Activated CD8-positive, alpha-beta memory T cell treated with anti-CD3 and anti-CD28 coated beads for 4 hours (primary cell): ENCODE measurements at places on chromosomes 2 and 18.
A peak's percentile ranks its signal among the peaks of the same experiment; 100 is the strongest.

DNA sequence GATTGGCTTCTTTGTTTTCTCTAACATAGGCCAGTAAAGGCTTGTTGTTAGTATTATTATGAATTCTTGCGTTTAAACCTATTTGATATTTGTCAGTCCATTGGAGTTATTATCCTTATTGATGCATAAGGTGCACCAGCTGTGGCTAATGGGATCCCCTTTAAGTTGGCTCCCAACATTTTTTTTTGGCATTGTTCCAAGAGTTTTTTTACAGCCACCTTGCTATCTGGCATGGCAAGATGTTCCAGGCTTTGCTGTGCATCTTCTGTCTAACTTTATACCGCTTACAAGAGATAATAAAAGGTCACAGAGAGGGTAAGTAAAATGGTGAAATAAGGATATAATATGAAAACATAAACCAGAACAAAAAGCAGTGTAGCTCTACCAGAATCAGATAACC lies 157.5 kb upstream of the TACR1 start:
- DNase-seq: no peak

- no peak for DNase-seq
Measured at GRCh38 chr2:54704238-54704637, 19.2 kb upstream of the EML6 start.

GRCh38 chr2:132542953-132543569 lies 126.5 kb downstream of the GPR39 start:
- DNase-seq: no peak

- no peak for DNase-seq
Measured at GRCh38 chr2:225494100-225494459, 94.6 kb downstream of the NYAP2 start.

- DNase-seq: no peak
Measured at GRCh38 chr2:213162516-213163118, 11.2 kb upstream of the IKZF2 start.

DNA sequence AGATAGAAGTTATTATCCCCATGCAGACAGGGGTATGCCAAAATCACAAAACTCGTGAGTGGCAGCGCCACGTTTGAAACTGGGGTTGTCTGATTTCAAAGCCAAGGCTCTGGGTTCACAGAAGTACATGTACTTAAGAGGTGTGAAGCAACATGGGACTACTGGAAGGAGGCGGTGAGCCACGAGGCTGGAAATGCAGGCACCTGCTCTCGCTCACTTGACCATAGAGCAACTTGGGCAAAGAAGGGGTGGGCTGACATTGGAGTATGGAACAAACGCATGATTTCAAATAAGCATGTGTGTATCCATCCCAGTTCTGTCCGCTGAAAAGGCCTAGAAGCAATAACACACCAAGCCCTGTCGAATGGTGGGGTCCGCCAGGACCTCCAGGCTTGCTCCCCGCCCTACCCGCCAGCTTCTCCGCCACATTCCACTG lies 593 bp upstream of the ACTR2 start:
- DNase-seq: no peak

- no peak for DNase-seq
Measured at GRCh38 chr2:144030791-144031190, 489.1 kb downstream of the ZEB2 start.

GRCh38 chr2:1173528-1173927 lies 222.9 kb downstream of the SNTG2 start:
- no peak for DNase-seq

DNA sequence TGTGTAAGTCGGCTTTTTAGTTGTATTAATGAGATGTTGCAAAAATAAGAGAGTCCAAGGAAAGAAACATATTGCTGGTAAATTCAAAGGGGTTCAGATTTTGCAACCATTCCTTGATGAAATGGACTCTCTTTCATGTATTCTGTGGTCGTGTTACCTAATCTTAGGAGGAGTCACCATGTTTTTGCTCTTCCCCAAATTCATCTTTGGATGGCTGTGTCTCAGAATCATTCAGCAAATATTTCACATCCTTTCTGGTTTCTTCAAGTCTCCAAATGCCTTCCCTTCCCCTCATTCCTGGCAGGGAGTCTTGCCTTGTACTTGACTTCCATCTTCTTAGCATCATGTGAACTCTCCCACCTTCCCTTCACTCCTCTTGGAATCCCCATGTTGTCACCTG lies 66.1 kb downstream of the PTPRM start:
- no peak for DNase-seq

- DNase-seq: peak; percentile 72
Measured at GRCh38 chr2:12716032-12716281, 779 bp upstream of the TRIB2 start.

GRCh38 chr18:25533218-25533617 lies 181.3 kb upstream of the ZNF521 start:
- DNase-seq: no peak

- no peak for DNase-seq
Measured at GRCh38 chr2:204900910-204901309, 355.6 kb downstream of the PARD3B start.

DNA sequence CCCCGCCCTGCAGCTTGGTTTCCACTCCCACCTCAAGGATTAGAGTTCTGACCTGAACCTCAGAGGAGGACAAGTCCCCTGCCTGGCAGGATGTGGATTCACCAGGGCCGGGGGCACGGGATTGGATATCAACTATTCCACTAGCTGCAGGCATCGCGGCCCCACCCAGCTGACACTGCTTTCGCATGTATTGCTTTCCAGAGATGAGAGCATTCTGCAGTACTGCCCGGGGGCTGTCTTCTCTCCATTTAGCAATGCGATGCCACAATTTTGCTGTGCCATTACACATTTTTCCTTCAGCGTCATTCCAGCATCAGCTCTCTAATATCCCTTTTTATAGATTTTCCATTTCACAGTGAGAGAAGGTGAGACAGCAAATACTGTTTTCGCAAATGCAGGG lies 42.0 kb downstream of the CTIF start:
- no peak for DNase-seq

DNA sequence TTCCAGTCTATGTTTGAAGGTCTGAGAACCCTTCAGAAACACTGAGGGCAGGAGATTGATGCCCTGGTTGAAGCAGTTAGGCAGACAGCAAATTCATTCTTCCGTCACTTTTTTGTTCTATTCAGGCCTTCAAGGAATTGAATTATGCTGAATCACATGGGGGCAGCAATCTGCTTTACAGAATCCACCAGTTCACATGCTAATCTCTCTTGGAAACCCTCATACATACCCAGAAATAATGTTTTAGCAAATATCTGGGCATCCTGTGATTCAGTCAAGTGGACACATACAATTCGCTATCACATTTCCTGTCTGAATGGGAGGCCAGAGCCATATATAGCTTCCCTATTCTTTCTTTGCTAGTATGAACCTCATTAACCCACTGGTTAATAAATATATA lies 301.4 kb upstream of the CNTNAP5 start:
- no peak for DNase-seq

- DNase-seq: no peak
Measured at GRCh38 chr2:232075080-232075479, 113.6 kb downstream of the DIS3L2 start.

- no peak for DNase-seq
Measured at GRCh38 chr2:207165121-207166038, at the start of gene KLF7. KLF7 (minus strand) TSS chr2:207165948; CDS start chr2:207165568, 380 bp downstream.

GRCh38 chr2:5528706-5529105 lies 163.5 kb upstream of the SOX11 start:
- no peak for DNase-seq

GRCh38 chr2:118841828-118842461 lies 5.5 kb downstream of the EN1 start:
- DNase-seq: no peak

GRCh38 chr2:44952143-44952805 lies 10.8 kb downstream of the SIX3 start:
- DNase-seq: no peak

DNA sequence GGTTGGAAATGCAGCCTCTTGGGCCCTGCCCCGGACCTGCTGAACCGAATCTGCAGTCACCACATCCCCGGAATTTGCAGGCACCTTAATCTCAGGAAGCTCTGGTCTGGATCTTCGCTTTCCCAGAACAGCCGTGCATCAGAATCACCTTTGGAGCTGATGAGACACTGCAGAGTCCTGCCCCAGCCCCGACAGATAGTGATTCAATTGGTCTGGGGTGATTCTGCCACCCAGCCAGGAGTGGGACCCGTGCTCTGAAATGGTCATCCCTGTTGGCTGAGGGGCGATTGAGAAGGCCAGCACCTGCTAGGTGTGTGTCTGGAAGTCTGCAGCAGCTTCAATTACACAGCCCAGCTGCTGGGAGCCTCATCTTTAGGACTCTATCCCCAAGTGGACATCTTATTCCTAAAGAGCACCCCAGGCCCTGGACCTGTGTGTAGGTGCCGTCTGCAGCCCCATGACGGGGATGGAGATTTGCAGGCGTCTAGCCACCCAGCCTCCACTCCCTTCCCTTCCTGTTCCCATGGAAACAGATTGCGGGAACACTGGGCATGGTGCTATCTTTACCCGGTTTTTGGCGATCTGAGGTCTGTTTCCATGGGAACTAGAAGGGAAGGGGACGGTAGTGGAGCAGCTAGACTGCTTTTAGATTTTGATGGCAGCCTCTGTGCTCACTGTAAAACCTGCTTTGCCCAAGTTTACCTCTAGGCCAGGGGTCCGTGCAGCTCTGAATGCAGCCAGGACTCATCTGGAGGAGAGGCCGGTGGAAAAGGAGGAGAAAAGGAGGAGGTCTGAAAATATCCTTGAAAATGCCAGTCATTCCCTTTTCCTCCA lies 156.1 kb downstream of the LDLRAD4 start:
- no peak for DNase-seq

DNA sequence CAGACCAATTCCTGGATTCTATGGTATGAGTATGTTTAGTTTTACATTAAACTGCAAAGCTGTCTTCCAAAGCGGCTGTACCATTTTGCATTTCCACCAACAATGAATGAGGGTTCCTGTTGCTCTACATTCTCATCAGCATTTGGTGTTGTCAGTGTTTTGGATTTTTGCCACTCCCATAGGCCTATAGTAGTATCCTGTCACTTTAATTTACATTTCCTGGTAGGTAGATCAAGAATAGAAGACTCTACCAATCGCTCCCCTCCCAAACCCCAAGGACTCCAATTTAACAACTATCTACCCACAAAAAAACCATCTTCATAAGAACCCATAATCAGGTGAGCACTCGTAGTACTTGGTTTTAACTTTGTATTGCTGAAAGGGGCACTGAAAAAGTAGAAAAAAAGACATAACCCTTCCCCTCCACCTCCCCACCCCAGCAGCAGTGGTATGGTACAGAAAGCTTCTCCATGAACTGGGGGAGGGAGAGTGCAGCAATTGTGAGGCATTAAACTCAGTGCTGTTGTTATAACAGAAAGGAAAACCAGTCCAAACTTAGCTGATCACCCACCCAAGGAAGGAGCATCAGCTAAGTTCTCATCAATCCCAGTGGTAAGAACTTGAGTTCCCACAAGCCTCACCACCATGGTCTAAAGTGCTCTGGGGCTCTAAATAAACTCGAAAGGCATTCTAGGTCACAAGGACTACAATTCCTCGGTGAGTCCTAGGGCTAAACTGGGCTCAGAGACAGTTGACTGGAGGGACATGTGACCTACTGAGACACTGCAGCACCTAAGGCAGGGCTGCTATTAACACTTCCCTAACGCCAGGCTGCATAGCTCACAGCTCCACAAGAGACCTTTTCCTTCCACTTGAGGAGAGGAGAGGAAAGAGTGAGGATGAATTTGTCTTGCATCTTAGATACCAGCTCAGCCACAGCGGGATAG lies 35.5 kb upstream of the CYTIP start:
- DNase-seq: no peak

GRCh38 chr18:3647636-3648035 lies 197.7 kb downstream of the TGIF1 start:
- DNase-seq: no peak

GRCh38 chr2:71253476-71253875 lies 26.6 kb upstream of the PAIP2B start:
- no peak for DNase-seq

DNA sequence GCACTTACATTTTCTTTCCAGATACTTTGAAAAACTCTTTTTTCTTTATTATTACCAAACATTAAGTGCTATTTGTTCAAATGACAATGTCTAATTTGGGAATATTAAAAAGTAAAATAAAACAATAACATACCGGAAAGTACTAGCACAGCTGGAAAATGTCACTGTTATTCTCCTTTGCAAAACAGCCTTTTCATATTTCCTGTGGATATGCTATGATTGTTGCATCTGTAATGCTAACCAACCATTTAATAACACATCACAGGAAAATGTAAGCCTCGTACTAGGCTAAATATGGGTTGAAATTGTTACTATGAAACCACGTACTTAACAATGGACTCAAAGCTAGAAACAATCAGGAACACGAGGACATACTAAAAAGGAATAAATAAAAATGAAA lies 298.1 kb downstream of the CBLN2 start:
- DNase-seq: no peak

DNA sequence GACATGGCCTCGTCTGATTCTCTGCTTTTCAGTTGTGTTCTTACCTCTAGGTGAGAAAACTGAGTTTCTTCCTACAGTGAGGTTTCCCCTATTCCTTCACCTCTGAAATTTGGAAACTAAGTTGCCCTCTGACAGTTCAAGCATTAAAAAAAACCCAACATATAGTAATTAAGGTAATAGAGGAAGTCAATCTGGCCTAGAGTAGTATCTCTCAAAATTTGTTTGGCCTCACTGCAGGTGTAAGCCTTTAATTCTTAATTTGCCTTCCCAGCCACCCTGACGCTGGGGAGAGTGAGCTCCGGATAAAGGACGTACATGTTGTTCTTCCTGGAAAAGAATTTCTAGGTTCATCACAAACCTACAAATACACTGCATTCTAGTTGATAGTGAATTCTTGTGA lies 1.4 kb downstream of the CAD start:
- DNase-seq: no peak

GRCh38 chr2:199458806-199459285 lies 1.1 kb upstream of the SATB2 start:
- DNase-seq: no peak

- no peak for DNase-seq
Measured at GRCh38 chr2:171728989-171729951, 42.0 kb downstream of the DYNC1I2 start.

DNA sequence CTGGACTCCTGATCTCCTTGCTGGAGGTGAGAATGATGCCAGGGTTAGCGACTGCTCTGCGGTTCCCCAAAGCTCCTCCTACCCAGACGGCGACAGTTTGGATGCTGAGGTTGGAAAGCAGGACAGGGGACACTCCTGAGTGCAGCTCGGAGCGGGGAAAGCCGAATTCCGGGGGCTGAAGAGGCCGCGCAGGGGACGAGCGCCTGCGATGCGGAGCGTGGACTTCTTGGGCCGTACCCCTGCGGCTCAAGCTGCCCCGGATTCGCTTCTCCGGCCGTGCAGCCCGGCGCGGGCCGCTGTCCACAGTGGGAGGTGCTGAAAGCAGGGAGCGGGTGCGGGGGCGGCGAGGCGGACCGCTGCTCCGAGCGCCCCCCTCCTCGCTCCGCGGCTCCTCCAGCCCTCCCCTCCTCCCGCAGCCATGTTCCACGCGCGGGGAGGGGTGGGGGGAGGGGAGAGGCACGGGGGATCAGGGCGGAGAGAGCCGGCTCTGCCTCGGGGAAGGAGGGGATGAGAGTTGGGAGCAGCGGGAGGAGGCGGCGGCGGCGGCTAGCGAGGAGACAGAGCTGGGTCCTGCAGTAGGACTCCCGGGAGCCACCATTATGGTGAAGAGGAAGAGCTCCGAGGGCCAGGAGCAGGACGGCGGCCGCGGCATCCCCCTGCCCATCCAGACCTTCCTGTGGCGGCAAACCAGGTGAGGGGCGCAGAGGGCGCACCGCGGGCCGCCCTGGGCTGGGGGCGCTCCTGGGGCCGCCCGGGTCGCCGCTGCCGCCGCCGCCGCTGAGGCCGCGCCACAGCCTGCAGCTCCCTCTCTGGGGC lies at the start of gene UNC80:
TSS of gene UNC80 (plus strand) at position 359 of the 816 bp plus-strand sequence. CDS start at position 600, 241 bp downstream.
- no peak for DNase-seq
